ENCODE measurements at places on chromosomes 1 and 21. TPM values are rescaled to one million over a fixed set of nuclear protein-coding genes. Genes with fewer than 3 reads are reported as not detected.

Gene DDR2
- total RNA-seq, result 168 TPM

Gene HSD11B1
- 17.2 TPM for total RNA-seq

Gene HTR6
- not detected for total RNA-seq

Gene SPATA1
- total RNA-seq, result 2.7 TPM

Gene FASLG
- total RNA-seq, result 0.33 TPM

Gene ADGRL2
- 72.4 TPM for total RNA-seq

Gene NECAP2
- total RNA-seq, result 26.2 TPM

Gene KRTAP24-1
- total RNA-seq, result not detected

Gene TNFRSF18
- 0.29 TPM for total RNA-seq

Gene PLA2G2F
- not detected for total RNA-seq

Gene TTC24
- total RNA-seq, result not detected

- no peaks in the 10 kb centered on the region for H3K27me3 ChIP-seq
- H3K4me3 ChIP-seq, result peak overlapping the region; percentile 90
- no peak for DNase-seq
- H3K36me3 ChIP-seq, result peaks cover 19% of the 10 kb centered on the region
These were observed 688 bp downstream of the PRXL2B start for GRCh38 chr1:2587071-2587859.

DNA sequence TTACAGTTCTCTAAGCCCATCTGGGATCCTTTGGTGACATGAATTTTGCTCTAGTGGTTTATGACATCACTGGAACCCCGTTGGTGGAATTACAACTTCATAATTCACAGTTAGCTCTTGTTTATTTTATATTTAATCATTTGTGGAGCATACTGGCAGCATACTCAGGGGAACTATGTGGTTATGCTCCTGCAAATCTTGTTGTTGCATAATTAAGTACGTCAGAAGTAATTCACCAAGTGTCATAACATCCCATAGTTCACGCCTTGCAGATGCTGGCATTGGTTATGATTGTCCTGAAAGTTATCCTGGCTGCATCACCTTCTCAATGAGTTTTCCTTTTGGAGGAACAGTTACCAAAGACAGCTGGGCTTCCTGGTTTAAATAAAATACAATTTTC, 16.5 kb downstream of the PRRX1 start:
- no peaks in the 10 kb centered on the region for H3K36me3 ChIP-seq
- H3K4me3 ChIP-seq, result no peak overlapping the region
- DNase-seq, result peak; percentile 72
- peaks cover 10% of the 10 kb centered on the region for H3K4me1 ChIP-seq
- peaks cover 11% of the 10 kb centered on the region for H3K27me3 ChIP-seq

DNA sequence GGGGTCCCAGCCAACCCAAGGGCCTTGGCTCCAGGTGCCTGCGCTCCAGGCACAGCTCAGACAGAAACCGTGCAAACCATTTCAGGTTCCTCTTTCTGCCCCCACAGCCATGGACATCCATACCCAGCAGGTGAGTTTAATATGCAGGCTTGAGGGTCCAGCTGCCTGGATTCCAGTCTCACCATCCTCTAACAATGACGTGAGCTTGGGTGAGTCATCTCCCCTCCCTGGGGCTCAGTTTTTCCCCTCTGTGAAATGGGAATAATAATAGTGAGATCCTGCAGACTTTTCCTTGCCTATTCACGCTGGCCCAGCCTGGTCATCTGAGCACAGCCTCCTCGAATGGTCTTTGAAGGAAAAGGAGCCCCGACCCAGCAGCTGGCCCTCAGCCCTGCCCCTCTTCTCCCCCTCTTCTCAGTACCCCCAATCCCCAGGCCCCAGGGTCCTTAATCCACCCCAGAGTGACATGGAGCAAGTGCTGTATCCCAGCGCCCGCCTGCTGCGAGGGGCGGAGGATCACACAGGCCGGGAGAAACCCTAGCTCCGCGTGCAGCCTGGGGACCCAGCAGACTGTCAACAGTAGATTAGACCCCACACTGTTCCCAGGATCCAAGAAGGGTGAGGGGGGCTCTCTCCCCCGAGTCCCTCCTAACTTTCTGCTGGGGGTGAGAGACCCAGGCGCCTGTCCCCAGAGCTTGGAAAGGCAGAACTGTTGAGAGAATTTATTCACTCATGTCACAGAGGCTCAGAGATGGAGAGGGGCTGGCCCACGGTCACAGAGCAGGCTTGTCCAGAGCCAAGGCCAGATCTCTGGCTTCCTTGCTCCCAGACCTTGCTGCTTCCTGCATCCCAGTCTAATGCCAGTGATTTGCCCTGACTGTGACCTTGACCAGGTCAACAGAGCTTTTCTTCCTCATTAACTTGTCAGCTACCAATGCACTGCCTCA, 49.2 kb downstream of the TAS1R2 start:
- no peak for DNase-seq
- no peaks in the 10 kb centered on the region for H3K27me3 ChIP-seq
- H3K4me1 ChIP-seq, result peaks cover 4% of the 10 kb centered on the region
- H3K27ac ChIP-seq, result no peak overlapping the region

GRCh38 chr1:228036701-228037231, 30.0 kb downstream of the WNT3A start:
- H3K4me3 ChIP-seq, result no peak overlapping the region
- H3K27ac ChIP-seq, result no peak overlapping the region
- H3K27me3 ChIP-seq, result no peaks in the 10 kb centered on the region
- H3K36me3 ChIP-seq, result no peaks in the 10 kb centered on the region

DNA sequence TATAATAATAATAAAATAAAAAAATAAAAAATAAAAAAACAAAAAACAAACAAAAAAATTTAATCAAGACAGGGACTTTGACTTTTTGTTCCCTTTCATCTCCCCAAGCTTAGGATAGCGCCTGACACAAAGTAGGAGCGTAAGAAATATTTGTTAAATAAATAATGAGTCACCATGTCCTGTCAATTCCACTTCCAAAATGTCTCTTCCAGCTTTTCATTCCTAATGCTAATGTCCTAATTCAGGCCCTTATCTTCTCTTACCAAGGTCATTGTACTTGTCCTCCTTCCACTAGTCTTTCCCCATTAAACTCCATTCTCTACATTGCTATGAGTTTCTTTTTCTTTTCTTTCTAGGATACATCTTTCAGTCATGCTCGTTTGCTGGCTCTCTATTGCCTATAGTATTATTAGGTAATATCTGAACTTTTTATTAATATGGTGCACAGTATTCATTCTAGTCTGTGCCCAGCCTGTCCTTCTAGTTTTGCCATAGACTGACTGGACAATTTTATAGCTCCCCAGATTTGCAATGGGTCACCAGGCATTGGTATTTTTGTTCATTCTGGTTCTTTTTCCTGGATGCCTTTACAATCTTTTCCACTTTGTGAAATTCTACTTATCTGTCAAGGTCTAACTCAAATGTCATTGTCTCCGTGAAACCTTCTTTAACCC, 11.4 kb downstream of the NEXN start:
- H3K36me3 ChIP-seq, result no peaks in the 10 kb centered on the region
- no peak for DNase-seq
- H3K27ac ChIP-seq, result peak overlapping the region; percentile 18
- H3K27me3 ChIP-seq, result no peaks in the 10 kb centered on the region
- peaks cover 4% of the 10 kb centered on the region for H3K4me1 ChIP-seq

GRCh38 chr1:19557609-19558051, 72.3 kb upstream of the CAPZB start:
- DNase-seq, result no peak
- H3K27ac ChIP-seq, result no peak overlapping the region
- H3K27me3 ChIP-seq, result no peaks in the 10 kb centered on the region
- H3K4me3 ChIP-seq, result no peak overlapping the region
- H3K36me3 ChIP-seq, result no peaks in the 10 kb centered on the region
- H3K4me1 ChIP-seq, result no peaks in the 10 kb centered on the region

DNA sequence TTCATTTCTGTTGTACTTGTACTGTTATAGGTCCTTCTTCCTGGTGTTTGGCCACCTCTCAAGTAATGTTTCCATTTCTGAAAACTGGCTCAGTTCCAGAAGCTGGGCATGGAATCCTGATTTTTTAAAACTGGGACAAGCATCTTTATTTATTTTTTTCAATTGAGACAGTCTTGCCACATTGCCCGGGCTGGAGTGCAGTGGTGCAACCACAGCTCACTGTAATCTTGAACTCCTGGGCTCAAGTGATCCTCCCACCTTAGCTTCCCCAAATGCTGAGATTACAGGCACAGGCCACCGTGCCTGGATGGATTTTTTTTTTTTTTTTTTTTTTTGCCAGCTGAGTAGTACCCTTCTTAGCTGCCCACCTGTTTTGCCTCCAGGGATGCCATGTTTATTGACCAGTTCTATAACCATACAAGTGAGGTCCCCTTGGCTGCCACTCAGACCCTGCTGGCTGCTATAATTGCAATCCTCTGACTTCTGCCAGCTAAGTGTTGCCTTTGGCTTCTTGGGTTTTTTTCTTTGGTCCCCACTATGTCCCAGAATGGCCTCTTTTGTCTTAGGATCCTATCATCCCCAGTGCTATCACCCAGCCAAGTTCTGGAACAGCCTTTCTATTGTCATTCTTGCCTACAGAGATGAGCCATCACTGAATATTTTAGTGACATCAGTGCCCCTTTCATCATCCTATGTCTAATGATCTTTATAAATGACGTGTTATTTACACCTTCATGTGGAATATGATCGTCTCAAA, 3.9 kb upstream of the DIP2A start:
- no peaks in the 10 kb centered on the region for H3K27me3 ChIP-seq
- no peaks in the 10 kb centered on the region for H3K36me3 ChIP-seq
- H3K4me1 ChIP-seq, result peaks cover 47% of the 10 kb centered on the region
- DNase-seq, result no peak
- H3K4me3 ChIP-seq, result no peak overlapping the region
- H3K27ac ChIP-seq, result peak overlapping the region; percentile 89

DNA sequence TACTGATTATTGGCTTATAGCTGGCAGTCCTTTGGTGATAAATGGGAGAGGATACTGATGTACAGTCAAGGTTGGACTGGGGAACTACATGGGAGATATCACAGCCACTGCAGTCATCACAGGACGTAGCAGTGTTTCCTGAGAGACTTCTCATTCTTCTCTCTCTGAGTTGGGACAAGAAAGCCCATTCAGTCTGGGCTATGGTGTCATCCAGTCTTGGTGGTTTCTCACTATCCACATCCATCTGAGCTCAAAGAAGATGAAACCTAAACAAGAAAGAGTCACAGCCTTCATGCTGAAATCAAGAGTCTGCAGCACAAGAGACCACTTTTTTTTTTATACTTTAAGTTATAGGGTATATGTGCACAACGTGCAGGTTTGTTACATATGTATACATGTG, 12.8 kb upstream of the CD53 start:
- H3K27me3 ChIP-seq, result no peaks in the 10 kb centered on the region
- H3K4me1 ChIP-seq, result no peaks in the 10 kb centered on the region
- H3K4me3 ChIP-seq, result no peak overlapping the region

DNA sequence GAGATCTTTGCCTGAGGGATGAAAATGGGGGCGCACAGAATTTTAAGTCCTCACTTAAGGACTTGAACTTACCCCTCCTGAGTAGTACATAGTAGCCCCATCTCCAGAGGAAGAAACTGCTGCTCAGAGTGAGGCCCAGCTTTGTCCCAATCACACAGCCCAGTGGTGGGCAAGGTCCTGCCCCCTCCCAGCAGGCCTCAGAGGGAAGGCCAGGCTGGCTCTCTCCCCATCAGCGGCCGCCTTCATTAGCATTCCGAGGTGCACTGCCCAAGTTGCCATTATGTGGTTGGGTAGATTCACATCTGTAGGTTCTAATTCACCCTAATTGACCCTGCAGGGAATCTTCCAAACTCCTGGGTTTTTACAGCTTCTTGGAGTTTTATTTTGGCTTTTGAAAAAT, 59.1 kb downstream of the FOXO6 start:
- no peak overlapping the region for H3K27ac ChIP-seq
- H3K36me3 ChIP-seq, result no peaks in the 10 kb centered on the region
- peaks cover 11% of the 10 kb centered on the region for H3K4me1 ChIP-seq
- DNase-seq, result no peak

GRCh38 chr21:38628349-38628748, 130.1 kb upstream of the ERG start:
- H3K4me1 ChIP-seq, result no peaks in the 10 kb centered on the region
- H3K4me3 ChIP-seq, result no peak overlapping the region
- no peaks in the 10 kb centered on the region for H3K36me3 ChIP-seq
- DNase-seq, result peak; percentile 83
- peaks cover 6% of the 10 kb centered on the region for H3K27me3 ChIP-seq

- DNase-seq, result no peak
- H3K4me1 ChIP-seq, result no peaks in the 10 kb centered on the region
- no peaks in the 10 kb centered on the region for H3K27me3 ChIP-seq
- no peak overlapping the region for H3K4me3 ChIP-seq
- no peak overlapping the region for H3K27ac ChIP-seq
These were observed 9.7 kb upstream of the TFF3 start for GRCh38 chr21:42324896-42325295.

DNA sequence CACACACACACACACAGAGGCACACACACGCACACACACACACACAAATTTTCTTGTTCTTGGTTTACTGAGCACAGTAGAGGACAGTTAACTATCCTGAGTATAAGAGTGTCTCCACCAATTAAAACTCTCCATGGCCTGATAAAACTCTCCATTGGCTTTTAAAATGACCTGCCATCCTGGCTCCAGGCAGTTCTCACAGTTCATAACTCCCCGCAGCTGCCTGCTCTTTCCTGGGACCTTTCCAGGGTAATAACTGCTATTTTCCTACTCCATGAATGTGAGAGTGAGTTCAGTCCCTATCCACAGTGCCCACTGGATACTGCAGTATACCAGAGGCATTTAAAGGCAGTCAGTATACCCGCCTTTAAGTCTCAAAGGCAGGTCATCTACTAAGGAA, 351.5 kb downstream of the PLPP3 start:
- no peaks in the 10 kb centered on the region for H3K27me3 ChIP-seq
- H3K4me1 ChIP-seq, result no peaks in the 10 kb centered on the region
- H3K27ac ChIP-seq, result no peak overlapping the region

DNA sequence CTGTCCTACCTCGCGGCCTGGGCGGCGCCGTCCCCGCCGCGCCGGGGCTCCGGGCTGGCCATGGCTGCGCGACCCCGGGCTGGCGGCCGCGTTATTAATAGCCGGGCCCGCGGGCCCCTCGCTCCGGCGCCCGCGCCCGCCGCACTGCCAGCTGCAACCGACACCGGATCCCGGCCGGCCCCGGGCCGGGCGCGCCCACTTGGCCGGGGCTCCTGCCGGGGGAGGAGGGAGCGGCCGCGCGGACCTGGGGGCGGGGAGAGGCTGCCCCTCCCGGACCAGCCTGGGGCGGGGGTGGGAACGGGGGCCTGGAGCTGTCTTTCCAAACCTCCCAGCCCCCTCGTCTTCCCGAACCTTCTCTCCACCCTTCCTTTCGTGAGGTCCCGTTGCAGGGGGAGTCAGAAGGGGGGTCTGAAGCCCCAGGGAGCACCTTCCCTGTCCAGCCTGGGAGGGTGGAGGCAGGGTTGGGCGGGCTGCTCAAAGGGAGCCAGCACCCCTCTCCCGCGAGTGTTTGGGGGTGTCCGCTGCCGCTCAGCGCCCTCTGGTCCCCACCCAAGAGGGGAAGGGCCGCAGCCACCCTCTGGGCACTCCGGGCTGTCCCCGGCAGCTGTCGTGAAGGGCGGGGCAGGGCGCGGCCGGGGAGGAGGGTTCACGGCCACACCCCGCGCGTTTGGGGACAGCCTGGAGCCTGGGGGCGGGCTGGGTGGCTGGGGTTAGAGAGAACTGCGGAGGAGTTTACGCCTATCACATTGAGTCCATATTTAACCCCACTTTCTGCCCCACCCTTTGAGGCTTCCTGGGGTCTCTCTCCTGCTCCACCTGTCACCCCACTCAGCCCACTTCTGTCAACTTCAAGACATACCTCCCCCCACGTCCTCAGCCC, at the start of gene SYNC:
SYNC (minus strand) TSS at position 172 of the 880 bp plus-strand sequence; CDS start at position 62, 110 bp downstream.
- H3K4me3 ChIP-seq, result peak within 1 kb of the TSS; percentile 93
- peaks cover 87% of the 10 kb centered on the region for H3K4me1 ChIP-seq
- peak within 1 kb of the TSS; percentile 94 for H3K27ac ChIP-seq
- H3K36me3 ChIP-seq, result no peaks in the 10 kb centered on the region
- no peak for DNase-seq

Measured in esophagus muscularis mucosa (tissue), 4 donors.